ENCODE measurements at places on chromosomes 5 and 9.
A peak's percentile ranks its signal among the peaks of the same experiment; 100 is the strongest.

- peak; percentile 80 for DNase-seq
These were observed at the start of gene SH3PXD2B for GRCh38 chr5:172454358-172455086. TSS of gene SH3PXD2B (minus strand) at chr5:172454525. CDS start at chr5:172454352, 173 bp downstream.

GRCh38 chr9:73863924-73864323 is 633.2 kb upstream of the RORB start:
- no peak for DNase-seq

DNA sequence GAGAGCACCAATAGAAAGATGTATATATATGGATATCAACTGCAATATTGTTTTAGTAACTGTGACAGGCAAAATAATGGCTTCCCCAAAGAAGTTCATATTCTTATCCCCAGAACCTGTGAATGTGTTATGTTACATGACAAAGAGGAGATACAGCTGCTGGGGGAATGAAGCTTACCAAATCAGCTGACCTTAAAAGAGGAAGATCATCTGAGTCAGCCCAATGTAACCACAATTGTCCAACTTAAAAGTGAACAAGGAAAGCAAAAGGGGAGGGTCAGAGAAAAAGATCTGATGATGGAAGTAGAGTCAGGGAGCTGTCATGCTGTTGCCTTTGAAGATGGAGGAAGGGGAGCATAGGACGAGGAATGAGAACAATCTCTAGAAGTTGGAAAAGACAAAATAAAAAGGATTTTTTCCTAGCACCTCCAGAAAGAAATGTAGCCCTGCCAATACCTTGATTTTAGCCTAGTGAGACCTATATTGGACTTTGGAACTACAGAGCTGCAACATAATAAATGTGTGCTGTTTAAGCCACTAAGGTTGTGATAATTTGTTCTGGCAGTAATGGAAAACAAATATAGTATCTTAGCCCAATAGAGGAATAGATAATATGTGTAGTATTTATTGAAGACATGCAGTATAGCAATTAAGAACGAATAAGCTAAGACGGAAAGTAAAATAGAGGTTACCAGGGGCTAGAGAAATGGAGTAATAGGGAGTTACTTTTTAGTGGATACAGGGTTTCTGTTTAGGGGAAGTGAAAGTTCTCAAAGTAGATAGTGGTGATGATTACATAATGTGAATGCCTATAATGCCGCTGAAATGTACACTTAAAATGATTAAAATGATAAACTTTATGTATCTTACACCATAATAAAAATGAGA is 115.9 kb downstream of the PIK3R1 start:
- no peak for DNase-seq

- DNase-seq: peak; percentile 59
These were observed 31.8 kb upstream of the ERAP2 start for GRCh38 chr5:96844481-96844990.

DNA sequence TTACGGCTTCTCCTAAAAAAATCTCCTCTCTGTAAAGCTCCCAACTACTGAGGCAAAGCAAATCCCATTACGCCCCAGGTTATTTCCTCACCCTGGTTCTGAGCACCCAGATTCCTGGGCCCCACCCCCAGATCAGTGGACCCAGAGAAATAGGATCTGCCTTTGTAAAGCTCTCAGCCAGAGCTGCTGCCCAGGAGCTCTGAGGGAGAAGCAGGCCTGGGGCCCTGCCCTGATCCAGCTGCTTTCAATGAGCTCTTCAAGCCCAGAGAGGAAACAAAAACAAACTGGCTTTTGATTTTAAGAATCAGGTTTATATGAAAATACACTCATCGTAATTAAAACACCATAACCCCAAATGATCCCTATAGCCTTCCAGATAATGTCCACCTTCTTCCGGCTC is 124.5 kb downstream of the C5orf15 start:
- DNase-seq: peak; percentile 65

DNA sequence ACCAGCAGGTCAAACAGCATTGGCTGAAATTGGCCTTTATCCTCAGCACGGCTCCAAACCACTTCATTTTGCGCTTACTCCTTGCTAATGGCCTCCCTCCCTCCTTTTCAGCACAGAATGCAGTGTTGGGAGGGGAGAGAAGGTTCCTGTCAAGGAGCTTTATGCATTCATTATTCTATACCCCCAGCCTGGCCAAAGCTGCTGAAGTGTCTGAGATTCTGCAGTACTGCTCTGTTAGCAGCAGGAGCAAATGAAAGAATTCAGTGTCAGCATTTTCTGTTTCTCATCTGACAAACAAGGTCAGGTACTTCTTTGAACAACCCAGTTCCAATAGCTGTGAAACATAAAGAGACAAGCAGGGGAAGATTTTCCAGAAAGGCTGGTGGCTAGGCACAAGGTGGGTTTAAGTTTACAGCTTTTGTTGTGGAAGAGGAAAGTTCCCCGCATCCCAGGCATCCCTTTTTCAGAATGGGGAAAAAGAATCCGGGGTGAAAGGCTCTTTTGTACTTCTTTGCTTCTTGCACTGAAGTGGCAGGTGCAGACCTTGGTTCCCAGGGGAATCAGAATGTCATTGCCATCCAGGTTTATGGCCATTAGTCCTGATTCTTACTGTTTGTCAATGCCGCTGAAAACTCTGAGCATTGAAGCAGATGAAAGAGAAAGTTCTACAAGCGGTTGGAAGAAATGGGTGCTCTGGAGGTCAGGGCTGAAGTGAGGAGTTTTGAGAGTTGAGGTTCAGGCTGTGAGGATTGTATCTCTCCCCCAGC is 109.3 kb upstream of the APC start:
- peak; percentile 64 for DNase-seq

DNA sequence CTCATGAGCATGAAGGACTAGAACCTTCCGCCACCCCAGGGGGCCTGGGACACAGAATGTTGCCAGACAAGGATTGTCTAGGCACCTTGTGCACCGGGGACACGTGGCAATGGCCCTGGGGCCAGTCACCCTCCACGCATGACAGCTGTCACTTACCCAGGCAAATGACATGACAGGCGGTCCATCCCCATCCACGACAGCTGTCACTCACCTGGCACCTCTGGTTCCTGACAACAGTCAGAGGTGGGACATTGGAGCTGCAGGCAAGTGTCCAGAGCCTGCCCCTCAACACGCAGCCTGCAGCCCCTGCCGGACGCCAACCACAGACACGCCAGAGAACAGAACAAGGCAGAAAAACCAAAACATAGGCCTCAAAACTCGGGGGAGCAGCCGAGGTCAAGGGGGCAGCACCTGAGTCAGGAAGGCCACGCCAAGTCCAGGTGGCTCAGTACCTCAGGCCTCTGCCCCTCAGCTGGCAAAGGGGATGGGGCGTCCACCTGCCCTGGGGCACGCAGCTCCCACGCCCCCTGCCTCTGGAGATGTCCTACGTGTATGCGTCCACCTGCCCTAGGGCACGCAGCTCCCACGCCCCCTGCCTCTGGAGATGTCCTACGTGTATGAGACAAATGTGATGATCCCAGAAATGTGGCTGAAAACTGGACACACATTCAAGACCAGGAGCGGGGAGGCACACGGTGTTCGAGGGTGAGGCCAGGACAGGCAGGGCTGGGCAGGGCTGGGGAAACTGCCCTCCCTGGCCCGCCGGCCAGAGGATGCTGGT is 14.5 kb downstream of the VAV2 start:
- DNase-seq: no peak

- DNase-seq: no peak
These were observed 40.1 kb downstream of the PRRT1B start for GRCh38 chr9:131585375-131585774.

DNA sequence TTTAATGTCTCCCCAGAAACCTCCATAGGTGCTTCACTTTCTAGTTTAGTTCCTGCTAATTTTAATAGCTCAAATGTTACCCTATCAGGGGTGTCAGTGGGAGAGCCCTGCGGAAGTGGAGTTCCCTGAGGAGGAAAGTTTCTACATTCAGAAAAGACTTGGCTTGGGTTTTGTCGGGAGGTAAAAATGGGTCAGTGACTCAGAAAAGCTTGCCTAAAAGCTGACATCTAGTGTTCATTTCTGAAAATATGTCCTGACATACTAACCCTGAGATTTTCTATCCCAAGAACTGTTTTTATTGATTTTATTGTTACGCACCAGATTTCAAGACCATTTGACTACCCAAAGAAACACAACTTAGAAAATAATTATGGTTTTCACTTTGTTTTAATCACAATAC is 40.9 kb upstream of the GLDC start:
- DNase-seq: peak; percentile 14

- DNase-seq: peak; percentile 39
These were observed 1652.4 kb upstream of the ACO1 start for GRCh38 chr9:30732060-30732459.

- no peak for DNase-seq
These were observed 84.2 kb upstream of the IER5L start for GRCh38 chr9:129262261-129262660.

DNA sequence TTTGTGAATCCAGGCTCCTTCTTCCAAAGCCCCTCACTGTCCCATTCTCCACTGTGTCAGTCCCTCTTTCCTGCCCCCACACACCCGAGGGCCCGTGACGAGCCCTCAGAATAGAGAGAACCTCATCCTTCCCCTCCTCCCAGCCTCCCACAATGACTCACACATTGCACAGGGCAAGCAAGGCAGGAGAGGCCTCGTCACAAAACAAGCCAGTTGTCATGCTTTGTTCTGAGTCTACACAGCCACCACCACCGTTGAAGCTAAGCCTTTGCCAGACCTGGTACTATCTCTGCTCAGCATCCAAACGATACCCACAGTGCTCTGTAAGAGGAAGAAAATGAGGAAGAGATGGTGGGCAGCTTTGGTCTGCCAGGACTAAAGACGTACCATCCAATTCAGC is 142.2 kb upstream of the ZNF366 start:
- DNase-seq: no peak

DNA sequence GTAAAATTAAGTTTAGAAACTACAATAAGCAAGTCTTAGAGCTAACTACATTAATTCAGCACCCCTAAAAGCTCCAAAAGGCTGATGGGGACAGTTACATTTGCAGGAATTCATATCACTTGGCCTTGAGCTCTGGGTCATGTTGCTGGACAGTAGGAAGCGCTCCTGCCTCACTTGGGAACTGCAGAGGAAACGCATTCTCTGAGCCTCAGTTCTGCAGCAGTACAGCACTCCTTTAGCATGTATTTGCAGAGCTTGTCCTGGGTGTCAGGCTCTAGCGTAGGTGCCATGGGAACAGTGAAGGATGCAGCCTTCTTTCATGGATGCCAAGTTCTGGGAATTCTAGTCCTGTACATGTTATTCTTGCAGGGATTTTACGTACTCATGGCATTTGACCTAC is 710.4 kb downstream of the IRX1 start:
- DNase-seq: no peak

DNA sequence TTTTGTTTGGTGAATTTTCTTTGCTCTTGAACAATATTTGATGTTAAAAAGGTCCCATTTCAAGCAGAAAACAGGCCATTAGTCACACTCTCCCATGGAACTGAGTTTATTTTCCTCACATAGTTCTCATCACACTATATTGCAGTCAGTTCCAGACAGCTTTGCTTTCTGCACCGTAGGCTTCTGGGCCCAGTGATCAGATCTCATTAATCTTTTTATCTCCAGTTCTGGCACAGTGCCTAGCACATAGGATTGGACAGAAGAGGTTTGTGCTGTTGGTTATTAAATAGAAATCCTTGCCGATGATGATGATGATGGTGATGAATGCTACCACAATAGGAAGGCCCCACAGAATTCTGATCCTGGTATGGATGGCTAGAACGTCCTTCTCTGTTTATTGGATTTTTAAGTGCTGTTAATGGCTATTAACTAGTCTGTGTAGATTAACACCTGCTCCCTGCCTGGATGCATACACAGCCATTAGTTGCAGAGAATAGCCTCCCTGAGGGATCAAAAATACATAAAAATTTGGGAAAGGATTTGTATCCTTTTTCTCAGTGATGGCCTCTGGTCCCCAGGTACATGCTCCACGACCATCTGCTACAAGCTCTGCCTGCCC is 52.0 kb upstream of the NTRK2 start:
- DNase-seq: peak; percentile 74

DNA sequence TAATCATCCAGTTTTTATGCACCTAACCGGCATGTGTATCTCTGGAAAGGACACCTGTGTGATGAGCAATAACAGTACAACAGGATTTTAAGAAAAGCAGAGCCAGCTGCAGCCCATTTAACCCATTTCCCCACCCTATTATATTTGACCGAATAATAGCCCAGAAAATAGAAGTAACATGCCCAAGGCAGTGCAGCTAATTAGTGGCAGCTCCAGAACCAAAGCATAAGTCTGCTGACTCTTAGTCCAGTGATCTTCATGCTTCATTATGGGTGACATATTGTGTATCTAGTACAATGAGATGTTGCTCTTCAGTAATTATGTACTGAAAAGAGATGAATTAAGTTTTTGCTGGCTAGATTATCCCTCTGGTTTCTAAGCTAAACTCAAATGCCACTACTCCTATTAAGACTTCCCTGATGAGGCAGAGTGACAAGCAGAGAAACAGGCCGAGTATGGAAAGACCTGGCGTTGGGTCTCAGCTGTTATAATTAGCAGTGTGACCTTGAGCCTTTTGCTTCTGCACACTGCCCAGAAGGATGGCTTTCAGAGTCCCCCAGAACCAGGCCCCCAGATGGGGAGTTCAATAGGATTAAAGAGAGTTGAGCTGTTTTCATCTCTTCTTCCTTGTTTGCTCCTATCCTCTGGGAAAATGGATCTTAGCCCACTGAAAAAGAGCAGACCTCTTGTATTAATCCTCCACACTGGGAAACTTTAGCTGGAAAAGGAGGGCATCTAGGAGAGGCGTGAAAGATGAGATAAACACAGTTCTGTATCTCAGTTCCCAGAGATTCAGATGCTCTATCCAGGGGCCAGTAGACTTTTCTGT is 10.8 kb upstream of the C1QTNF3 start:
- DNase-seq: peak; percentile 53

DNA sequence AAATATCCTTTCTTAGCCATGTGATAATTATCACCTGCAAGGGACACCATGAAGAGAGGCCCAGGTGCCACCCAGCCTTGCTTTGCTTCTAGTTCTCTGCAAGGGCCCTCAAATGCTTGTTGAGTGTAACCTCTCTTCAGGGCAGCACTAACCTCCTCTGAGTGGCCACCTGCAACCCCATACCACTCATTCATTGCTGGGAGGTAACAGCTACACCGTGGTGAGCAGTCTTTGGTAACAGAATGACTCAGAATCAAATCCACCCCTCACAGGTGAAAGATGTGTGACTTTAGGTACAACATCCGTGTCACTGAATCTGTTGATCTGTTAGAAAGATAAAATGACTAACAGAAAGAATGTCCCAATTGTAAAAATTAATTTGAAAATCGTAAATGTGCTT is 365.1 kb upstream of the TRPC7 start:
- DNase-seq: peak; percentile 55

GRCh38 chr9:4857163-4857810 is 64.5 kb downstream of the RCL1 start:
- DNase-seq: no peak

DNA sequence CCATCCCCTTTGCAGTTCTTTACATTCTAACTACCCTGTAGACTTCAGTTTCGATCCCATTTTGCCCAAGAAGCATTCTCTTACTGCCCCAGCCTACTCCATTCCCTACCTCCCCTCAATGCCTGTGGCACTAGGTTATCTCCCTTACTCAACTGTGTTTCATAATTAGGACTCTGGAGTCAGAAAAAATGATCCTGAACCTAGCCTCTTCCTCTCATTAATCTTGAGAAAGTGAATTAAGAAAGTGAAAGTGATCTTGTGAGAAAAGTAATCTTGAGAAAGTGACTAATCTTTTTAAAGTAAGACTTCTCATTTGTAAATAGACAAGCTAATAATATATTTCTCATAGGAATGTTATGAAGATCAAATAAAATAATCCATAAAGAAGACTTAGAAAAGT is 444.0 kb upstream of the TRPC7 start:
- DNase-seq: no peak

All from NCI-H69 (cell line).